ENCODE measurements at places on chromosomes 7 and 10.

DNA sequence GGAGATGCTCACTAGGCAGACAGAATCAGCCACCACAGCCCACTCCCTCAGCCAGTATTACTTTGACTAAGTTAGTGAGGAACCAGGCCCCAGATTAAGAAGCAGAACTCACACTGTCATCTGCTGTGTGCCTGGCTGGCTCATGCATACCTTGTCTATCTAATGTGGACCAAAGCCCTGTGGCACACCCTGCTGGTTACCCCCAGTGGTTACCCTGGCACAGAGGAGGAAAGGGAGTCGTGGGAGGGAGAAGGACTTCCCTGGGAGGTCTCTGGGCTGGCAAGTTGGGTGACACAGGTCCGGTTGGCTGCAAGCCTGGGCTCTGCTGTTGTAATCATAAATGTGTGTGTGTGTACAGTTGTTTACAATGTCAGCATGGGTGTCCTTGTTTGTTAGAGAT, 7.5 kb upstream of the SH2D4B start:
- peak; percentile 28 for DNase-seq

DNA sequence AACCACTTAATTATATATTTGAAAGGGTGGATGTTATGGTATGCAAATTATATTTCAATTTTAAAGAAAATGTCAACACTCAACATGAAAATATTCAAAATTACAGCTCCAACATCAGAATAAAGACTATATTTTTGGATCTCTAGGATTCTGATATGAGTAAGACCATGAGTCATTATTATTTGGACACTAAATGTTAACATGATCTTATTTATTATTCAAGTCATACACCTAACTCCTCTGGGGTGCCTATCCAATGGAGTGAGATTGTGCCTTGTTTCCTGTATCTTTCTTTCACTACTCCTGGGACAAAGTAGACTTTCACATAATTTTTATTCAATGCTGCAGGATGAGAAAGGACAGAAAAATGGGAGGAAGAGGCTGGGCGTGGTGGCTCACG, 135.2 kb upstream of the PRSS1 start:
- DNase-seq = no peak

DNA sequence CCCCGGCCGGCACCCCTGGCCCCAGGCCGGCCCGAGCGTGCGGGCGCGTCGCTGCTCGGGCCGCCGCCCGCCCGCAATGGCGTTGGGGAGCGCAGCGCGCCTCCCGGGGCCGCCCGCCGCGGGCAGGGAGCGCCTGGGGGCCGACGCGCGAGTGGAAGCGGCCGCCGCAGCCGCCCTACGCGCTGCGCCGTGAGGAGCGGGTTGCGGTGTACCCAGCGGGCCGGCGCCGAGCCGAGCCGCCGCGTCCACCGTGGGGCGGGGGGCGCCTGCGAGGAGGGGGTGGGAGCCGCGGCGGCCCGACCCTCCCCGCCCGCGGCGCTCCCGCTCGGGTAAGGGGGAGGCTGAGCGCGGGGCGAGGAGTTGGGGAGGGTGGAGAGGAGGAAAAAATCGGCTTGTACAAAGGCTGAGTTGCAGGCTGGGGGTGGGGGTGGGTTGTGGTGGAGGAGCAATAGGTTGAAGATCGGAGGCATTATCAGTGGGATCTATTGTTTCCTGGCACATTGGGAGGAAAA, 473 bp downstream of the PPP1R9A start:
- DNase-seq = peak; percentile 79

DNA sequence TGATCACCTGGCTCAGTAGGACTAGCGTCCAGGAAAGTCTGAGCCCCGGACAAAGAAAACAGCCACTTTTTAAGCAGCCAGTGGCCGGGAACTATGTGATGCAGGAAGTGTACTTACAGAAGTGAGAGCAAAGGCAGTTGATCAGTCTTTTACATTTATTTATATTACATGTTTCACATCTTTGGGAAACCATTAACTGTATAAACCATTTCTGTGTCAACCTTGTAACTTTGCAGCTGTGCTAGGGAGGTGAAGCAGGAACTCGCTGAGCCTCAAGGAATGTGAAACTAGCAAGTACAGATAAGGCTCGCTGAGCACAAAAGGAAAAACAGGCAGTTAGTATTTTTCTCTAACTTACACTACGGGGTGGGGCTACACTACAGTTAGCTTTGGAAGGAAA, 39.9 kb upstream of the HECW1 start:
- no peak for DNase-seq

- no peak for DNase-seq
Measured at GRCh38 chr10:68251151-68251550, 19.2 kb upstream of the ATOH7 start.

- no peak for DNase-seq
Measured at GRCh38 chr7:17153536-17153935, 144.9 kb upstream of the AHR start.

DNA sequence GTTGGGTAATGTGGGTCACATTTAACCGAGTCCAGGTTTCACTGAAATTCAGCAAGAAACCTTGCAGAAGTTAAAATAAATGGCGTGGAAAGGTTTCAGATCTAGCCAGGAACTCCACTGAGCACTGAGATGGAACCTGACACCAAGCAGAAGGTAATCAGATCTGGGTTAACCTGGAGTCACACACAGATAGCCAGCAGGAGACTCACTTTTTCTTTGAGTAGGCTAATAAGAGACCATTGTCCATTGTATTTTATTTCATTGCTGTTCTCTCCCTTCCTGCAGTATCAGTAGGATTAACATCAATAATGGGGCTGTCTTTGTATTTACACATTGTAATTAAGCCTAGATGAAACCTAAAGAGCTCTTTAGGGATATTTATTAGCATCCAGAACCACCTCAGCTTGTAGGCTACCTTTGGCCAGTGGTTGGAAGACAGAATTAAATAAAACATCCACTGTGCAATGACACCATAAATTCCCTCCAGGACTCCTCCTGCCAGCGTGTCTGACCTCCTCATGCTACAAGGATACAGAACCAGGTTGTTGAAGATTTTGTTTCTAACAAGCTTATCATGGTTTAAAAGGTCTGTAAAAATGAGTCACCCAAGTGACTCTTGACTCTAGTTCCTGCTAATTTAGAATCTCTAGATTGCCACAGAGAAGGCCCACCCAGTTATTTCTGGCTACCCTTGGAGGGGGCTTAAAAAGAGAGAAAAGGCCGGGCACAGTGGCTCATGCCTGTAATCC, 151.1 kb downstream of the SORCS1 start:
- DNase-seq = no peak

DNA sequence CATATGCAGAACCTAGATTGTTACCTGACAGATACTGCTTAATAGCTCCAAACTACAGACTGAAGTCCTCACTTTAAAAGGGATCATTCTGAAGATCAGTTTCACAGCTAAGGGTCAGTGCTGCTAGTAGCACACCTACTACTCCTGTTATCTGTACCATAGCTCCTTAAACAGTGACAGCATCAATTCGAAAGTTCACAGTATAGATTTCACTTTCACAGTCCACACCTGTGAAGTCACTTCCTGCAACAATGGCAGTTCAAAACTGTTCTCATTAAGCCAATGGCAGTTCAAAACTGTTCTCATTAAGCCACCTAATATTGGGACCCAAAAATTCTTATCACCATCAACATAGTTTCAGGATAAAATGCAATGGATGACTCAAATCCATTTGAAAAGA, 10.7 kb upstream of the FHIP2A start:
- DNase-seq = no peak

- no peak for DNase-seq
Measured at GRCh38 chr10:2964632-2965296, 102.6 kb upstream of the PFKP start.

DNA sequence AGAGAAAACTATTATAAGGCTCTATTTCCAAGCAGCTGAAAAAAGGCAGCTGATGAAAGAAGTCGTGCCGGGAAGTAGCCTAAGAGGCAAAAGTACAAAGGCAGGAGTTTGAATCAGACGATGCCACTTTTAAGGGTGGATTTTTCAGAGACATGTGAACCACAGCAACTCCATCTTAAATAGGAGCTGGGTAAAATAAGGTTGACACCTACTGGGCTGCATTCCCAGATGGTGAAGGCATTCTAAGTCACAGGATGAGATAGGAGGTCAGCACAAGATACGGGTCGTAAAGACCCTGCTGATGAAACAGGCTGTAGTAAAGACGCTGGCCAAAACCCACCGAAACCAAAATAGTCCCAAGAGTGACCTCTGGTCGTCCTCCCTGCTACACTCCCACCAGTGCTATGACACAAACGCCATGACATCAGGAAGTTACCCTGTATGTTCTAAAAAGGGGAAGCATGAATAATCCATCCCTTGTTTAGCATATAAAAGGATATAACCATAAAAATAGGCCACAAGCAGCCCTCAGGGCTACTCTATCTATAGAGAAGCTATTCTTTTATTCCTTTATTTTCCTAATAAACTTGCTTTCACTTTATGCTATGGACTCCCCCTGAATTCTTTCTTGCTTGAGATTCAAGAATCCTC, 45.5 kb upstream of the PRSS1 start:
- no peak for DNase-seq

DNA sequence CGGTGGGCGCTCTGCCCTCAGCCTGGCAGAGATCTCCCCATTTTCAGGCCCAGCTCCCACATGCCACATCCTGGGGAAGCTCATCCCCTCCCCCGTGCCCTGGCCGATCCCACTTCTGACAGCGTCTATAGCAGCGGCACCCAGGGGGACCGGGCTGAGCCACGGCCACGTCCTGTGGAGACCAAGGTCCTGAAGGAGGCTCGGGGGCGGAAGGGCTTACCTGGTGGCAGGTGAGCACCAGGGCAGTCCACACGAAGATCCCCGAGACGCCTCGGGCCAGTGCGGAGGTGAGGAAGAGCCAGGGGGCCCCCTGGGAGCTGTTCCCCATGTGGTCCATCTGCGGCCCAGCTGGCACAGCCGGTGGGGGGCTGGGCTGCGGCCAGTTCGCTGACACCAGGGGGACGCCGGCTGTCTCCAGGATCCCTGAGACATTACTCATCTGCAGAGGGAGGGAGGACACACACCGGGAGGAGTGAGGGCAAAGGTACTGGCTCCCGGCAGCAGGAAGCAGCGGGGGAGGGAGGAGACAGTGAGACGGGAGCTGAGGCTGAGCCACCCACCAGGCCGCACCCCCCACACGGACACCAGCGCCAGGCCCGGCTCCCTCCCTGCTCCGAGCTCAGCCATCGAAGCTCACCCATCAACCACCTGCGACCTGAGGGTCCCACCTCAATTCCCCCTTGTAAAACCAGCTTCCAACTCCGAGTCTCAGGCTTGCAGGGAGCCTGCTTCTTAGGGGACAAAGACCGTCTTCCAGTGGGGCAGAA, 776 bp downstream of the TMEM184A start:
- DNase-seq = peak; percentile 96

- no peak for DNase-seq
Measured at GRCh38 chr7:130381468-130382312, 1.4 kb downstream of the CPA1 start.

GRCh38 chr7:100118388-100119071, 628 bp downstream of the TAF6 start:
- DNase-seq = no peak

DNA sequence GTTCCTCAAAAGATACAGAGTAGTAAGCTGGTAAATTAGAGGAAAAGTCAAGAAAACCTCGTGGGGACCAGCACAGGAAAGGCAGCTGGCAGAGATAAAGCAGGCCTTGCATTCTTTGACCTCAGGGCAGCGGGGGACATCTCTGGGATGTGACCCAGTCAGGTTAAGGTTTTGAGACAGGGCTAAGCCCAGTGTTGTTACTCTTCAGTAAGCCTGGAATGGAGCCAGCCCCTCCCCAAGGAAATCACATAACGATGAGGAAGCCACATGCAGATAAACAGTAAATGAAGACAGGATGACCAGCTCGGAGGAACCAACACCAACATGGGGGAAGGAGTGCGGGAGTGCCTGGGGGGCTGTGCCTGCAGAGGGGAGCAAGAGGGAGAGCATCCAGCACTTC, 99.6 kb downstream of the JAZF1 start:
- DNase-seq = no peak

GRCh38 chr10:91328320-91328984, 81.7 kb upstream of the HECTD2 start:
- DNase-seq = no peak

GRCh38 chr10:44627591-44628354, 242.9 kb upstream of the CXCL12 start:
- DNase-seq = no peak

DNA sequence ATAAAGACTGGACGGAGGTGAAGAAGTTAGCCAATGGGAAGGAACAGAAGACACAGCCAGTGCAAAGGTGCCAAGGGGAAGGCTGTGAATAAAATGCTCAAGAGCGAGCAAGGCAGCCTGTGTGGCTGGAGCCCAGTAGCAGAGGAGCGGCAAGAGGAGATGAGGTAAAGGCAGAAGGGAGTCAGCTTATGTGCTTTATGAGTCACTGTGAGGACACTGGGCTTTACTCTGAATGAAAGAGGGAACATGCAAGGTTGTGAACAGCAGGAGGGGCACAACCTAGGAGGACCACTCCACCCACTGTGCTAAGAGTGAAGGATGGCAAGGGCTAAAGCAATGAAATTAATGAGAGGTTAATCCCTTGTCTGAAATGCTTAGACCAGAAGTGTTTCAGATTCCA, 129.0 kb upstream of the ODAD2 start:
- DNase-seq = peak; percentile 15

- no peak for DNase-seq
Measured at GRCh38 chr10:65292551-65292950, 1633.3 kb upstream of the LRRTM3 start.

- peak; percentile 49 for DNase-seq
Measured at GRCh38 chr10:114611617-114612016, 46.5 kb downstream of the ABLIM1 start.

- DNase-seq = no peak
Measured at GRCh38 chr7:99013266-99014112, 130.4 kb downstream of the SMURF1 start.

Data from DMS53 (cell line).